IMR-90 (cell line): ENCODE measurements at places on chromosomes 4 and X. TPM values are rescaled to one million over a fixed set of nuclear protein-coding genes. Genes with fewer than 3 reads are reported as not detected.

The DIPK2B gene
- not detected in 2 replicates for total RNA-seq

The SPANXA2 gene
- not detected in 2 replicates for total RNA-seq

The ETDB gene
- total RNA-seq, result not detected in 2 replicates

The NDST4 gene
- total RNA-seq, result not detected in 2 replicates

The ARHGAP36 gene
- total RNA-seq, result not detected in 2 replicates

The EXOC1L gene
- total RNA-seq, result not detected in 2 replicates
